T follicular helper cell (primary cell): ENCODE measurements at places on chromosomes 5 and 9.

GRCh38 chr5:154199671-154200220, 9.2 kb downstream of the GALNT10 start:
- no peak for DNase-seq

GRCh38 chr5:2579126-2579525, 172.4 kb downstream of the IRX2 start:
- DNase-seq, result no peak

DNA sequence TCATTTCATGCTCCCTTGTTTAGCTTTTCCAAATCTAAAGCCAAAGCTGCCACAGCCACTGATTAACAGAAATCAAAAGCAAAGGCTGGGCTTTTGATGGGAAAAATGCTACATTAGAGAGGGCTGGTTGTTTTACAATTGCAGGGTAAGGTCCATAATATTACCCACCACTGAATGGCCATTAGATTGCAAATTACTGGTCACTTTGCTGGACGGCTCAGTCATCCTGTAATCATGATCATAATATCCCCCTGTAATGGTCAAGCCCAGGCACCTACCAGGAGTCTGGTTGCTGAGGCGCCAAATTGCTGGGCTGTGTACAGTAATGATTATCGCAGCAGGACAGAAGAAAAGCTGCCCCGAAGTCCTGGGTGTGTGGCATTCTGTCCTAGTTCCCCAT, 286.5 kb downstream of the ZSWIM6 start:
- DNase-seq, result no peak

DNA sequence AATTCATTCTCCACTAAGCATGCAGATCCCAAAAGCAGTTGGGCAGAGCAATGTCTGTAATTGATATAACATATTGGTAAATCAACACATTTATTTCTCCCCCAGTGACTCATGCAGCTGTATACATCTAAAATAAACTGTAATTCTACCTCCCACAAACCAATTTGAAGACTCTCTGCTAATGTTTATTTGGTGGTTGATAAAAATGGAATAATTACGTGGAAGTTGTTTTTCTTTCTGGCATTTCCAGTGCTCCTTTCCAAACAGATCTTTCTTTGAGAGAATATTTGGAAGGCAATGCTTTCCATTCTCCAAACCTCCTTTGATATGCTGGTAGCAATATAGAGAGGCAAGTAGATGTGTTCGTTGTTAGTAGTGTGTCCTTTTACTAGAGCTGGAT, 194.7 kb downstream of the CHSY3 start:
- no peak for DNase-seq

- DNase-seq, result no peak
Measured at GRCh38 chr5:83540783-83541182, 69.2 kb downstream of the VCAN start.

DNA sequence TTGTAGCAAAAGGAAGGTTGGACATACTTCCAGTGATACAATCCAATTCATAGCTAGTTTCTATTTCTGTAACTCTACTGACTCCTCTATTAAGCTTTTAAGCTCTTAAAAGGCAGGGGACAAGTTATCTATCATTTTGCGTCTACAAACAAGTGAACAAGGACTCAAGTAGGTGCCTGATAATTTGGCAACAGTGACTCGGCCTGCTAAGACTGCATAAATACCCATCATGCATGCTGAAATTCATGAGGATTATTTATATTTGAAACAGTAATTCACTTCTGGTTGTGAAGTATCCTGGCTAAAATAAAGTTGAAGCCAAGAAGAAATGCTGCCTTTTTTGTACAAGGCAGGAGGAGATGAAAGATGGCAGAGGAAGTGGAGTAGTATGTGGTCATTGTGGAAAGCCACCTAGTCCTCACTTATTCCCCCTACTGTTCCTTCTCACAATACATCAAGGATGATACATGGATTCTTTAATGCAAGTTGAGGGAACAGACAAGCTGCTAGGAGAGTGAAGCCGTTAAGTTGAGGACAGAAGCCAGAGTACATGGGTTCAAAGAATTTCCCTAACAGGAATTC, 74.0 kb downstream of the MRPS27 start:
- no peak for DNase-seq

DNA sequence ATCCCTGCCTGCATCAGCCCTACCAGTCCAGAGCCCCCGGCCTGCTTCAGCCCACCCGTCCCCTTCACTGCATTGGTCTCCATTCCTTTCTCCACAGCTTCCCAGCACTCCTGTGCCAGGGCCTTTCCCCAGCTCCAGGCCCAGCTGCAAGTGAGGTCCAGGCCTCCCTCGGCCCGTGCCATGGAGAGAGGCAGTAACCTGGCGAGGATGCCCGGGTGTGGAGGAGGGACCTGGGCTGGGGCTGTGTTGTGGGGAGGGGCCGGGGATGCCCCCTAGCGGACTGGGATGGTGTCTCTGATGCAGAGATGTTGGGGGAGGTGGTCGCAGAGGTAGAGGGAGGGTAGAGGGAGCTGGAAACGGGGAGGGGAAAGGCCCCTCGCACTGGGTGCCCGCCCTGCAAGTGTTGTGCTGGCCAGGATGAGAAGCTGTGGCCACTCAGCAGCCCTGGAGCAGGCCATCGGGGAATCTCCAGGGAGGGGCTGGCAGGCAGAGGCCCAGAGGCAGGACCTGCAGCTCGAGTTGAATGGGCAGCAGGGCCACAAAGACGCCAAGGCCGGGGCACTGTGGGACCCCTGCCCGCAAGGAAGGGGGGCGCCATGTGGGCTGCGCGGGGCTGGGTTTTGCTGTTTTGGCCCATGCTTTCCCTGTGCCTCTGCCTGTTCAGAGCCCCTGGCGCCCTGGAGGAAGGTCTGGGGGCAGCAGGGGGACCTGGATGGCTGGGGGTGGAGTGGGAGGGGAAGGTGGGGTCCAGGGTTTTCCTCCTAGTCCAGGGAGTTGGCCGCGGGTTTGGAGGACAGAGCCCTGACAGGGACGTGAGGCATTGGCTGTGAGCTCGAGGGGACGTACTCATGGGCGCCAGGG, 26.0 kb upstream of the NKD2 start:
- DNase-seq, result no peak

- no peak for DNase-seq
Measured at GRCh38 chr5:89338935-89339334, 456.0 kb upstream of the MEF2C start.

GRCh38 chr9:87198716-87199115, 251.4 kb upstream of the GAS1 start:
- no peak for DNase-seq
